Activated T-cell treated with anti-CD3 and anti-CD28 coated beads, Interleukin-2, amount 50 U/mL, for 1 hour (primary cell): ENCODE measurements at places on chromosomes 7 and 10.

GRCh38 chr10:63887023-63887589 is 365.9 kb downstream of the REEP3 start:
- DNase-seq = no peak

- no peak for DNase-seq
These were observed 197.5 kb downstream of the EMX2 start for GRCh38 chr10:117740088-117740487.

GRCh38 chr10:92822060-92822634 is 26.2 kb upstream of the EXOC6 start:
- no peak for DNase-seq

DNA sequence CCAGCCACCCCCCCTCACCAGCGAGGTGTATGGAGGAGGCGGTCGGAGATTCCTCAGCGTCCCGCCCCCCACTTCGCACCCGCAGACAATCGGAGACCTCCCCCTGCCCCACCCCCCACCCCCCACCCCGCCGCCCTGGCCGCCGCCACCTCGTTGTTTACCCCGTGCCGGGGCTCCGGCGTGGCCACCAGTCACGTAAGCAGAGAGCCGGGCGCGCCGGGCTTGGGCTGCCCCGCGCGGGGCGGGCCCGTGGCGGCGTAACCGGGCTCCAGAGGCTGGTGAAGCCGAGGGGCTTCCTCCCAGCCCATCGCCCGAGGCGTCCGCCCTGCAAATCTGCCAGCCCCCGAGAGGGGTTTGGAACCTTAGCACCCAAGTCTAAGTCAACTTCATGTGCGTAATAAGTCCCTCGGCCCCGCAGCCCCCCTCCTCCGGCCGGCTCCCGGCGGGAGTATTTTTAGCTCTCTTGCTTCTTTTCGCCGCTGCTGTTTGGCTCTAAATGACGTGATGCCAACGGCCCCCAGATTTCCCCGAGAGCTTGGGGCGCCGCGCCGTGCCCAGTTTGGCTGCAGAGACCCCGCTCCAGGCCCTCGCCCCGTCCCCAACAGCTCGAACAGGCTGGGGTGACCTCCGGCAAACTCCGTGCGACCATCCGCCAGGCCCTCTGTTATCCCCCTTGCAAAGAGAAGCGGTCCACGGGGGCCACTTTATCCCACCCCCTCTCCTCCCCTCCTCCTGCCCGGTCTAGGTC is 2.7 kb downstream of the MXI1 start:
- peak; percentile 77 for DNase-seq

- DNase-seq = no peak
These were observed 89.4 kb downstream of the LRRTM3 start for GRCh38 chr10:67015225-67015624.

- no peak for DNase-seq
These were observed 32.9 kb downstream of the RNF32 start for GRCh38 chr7:156673454-156673853.

- no peak for DNase-seq
These were observed 91.5 kb downstream of the JAZF1 start for GRCh38 chr7:28088901-28089714.

- DNase-seq = no peak
These were observed 10.1 kb downstream of the CHN2 start for GRCh38 chr7:29204491-29205272.

- DNase-seq = no peak
These were observed 12.4 kb downstream of the KLF6 start for GRCh38 chr10:3772361-3773171.

DNA sequence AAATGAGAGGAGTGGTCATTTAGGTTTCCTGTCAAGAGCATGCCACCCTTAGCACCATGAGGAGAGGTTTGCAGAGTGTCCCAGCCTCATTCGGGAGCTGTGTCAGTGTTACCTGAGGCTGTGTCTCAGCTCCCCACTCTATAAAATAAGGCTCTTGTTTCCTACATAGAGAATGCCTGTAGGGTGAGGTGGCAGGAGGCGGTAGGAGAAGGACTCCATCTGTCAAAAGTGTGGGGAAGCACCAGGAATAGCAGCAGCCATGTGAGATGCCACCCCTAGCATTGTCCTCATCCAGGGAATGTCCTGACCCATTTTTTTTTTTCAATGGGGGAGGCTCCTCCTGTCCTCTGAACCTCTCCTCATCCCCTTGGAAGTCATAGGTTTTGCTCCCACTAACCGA is 451.2 kb downstream of the PLXNA4 start:
- no peak for DNase-seq

DNA sequence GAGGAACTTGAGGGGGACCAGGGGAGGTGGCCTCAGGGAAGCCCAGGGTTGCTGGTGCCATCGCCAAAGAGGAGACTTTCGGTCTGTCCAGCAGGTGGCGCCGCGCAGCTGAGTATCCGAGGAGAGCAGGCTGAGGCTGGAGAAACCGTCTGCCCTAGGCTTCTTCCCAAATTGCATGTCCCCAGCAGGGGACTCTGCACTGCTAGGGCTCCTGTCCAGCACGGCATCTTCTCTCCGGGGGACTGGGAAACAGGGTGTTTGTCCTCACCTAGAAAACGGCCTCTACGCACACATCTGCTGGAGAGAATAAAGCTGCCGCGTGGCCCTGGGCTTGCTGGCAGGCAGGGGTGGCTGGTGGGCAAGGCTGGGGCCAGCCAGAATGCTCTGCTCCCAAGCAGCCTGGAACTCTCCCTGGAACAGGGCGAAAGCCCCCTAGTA is 161.9 kb downstream of the SH2D4B start:
- peak; percentile 69 for DNase-seq

- peak; percentile 13 for DNase-seq
These were observed 4.3 kb downstream of the HOXA11 start for GRCh38 chr7:27180431-27181420.

GRCh38 chr10:112280205-112280921 is 2.8 kb upstream of the TECTB start:
- no peak for DNase-seq

DNA sequence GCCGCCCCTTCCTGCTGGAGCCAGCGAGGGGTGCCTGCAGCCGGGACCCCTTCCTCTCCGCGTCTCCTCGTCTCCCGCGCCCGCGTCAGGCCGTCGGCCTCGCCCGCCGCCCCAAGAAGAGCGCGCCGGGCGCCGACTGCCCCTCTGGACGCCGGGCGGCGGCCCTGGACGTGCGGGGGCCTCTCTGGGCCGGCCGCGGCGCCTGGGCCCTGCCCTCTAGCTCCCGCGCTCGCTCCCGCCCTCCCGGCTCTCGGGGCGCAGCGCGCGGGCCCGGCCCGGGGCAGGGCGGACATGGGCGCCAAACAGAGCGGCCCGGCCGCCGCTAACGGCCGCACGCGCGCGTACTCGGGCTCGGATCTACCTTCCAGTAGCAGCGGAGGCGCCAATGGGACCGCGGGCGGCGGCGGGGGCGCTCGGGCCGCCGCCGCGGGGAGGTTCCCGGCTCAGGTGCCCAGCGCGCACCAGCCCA is 704 bp downstream of the ZNRF2 start:
- DNase-seq = no peak

GRCh38 chr7:148264933-148265557 is 325.5 kb upstream of the C7orf33 start:
- DNase-seq = no peak

- DNase-seq = no peak
These were observed 371.9 kb upstream of the CHRM2 start for GRCh38 chr7:136496551-136496950.

- DNase-seq = no peak
These were observed 82.1 kb downstream of the SLC37A3 start for GRCh38 chr7:140316165-140316661.

DNA sequence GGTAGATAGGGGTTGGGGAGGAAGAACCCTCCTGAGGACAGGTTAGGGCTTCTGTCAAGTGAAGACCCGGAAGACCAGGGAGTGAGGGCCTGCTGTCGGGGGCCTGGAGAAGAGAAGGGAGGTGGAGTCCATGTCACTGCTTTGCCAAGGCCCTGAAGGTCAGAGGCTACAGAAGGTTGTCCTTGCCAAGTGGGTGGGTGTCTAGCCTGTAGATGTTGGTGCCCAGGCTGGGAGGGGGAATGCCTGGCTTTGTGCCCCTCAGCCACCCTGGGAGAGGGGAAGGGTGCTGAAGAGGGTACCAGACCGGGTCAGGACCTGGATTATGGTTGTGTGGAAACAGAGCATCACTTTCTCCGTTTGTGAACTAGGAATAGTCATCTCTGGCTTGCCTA is 67.2 kb upstream of the AQP1 start:
- no peak for DNase-seq

- no peak for DNase-seq
These were observed 56.9 kb upstream of the MYL10 start for GRCh38 chr7:101686030-101686429.

DNA sequence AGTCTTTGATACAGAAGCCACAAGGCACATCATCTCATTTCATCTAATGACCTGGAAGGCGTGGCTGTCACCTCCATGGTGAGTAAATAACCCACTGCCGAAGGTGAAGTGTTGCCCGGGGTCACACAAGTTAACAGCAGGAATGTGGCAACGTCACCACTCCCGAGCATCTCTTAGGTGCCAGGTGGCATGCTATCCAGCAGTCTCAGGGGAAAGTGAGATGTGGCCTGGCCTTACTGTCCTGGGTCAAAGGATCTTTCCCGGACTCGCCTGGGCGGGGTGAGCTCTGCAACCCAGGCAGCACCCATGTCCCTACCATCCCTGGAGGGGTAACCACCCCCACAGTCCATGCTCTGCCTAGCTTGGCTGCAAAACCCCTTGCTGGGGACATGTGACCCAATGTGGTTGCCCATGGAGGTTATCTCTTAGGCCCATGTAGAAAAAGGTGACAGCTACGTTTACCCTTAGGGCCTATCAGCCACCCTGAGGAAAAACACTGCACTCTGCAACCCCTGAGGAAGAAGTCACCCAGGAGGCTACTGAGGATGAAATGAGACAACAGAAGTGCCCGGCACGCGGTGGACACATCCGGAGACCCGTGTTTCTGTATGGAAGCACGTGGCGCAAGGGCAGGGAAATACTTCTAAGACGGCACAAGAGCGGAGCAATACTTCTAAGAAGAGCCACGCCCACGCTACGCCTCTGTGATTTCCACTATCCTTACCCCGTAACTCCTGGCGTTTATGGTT is 52.0 kb downstream of the BAIAP2L1 start:
- DNase-seq = no peak

DNA sequence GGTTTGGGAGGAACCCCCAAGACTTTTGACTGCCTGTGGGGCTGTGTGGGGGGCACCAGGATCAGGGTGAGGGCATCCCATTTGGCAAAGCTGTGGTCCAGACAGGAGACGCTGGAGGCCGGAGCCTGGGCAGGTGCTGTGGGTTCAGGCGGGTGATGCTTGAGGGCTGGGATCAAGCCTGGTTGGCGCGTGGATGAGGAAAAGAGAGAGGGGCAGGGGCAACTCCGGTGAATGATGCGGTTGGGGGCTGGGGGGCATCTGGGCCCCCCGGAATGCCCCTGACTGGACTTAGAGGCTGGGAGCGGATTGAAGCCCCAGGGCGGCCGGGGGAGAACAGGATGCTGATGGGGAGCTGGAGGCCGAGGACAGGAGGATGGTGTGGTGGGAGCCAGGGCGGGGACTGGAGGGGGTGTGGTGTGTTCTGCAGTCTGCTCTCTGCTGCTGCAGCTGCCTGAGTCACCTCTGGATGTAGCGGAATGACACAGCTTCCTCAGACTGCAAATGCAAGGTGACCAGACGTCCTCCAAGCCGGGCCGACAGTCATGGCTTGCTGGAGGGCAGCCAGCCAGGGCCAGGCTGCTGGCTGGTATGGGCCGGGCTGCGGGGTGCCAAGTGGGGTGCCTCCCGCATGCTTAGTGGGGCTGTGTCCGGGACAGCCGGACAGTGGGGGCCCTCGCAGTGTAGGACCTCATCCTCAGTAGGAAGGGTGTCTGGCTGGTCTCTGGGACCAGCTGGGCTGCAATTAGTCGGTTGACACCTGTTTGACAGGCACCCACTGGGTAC is 3.2 kb downstream of the MAFK start:
- DNase-seq = no peak

DNA sequence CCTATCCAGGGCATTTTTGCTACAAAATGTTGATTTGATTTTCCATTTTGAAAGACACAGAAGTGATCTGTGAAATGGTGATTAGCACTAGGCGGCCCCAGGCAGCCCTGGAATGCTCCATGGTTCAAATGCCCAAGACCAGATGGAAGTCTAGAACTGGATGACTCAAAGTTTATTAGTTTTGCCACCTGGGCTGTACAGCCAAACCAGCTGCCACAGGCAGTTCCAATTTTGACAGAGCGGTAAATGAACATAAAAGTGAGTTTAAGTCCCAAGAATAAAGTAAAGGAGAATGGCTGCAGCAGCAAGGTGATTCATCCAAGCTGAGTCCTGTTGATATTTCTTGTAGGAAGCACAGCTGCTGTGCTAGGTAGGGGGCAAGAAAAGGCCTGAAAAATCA is 180.5 kb downstream of the SUGCT start:
- DNase-seq = no peak

DNA sequence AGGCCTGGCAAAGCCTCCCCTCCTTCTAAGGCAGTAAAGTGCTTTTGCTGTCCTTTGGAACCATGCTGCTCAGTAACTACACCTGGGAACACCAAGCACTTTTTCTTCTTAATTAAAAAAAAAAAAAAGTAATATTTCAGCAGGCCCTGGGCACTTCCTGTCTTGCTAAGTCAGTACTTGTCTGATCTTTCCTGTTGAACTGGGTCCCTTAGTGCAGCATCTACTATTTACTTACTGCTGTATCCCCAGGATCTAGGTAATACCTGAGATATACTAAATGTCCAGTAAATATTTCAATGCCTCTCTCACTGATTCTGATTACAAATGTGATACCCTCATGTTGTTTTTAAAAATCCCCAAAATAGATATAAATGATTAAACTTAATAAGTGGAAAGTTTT is 77.4 kb downstream of the PPP1R3C start:
- no peak for DNase-seq

DNA sequence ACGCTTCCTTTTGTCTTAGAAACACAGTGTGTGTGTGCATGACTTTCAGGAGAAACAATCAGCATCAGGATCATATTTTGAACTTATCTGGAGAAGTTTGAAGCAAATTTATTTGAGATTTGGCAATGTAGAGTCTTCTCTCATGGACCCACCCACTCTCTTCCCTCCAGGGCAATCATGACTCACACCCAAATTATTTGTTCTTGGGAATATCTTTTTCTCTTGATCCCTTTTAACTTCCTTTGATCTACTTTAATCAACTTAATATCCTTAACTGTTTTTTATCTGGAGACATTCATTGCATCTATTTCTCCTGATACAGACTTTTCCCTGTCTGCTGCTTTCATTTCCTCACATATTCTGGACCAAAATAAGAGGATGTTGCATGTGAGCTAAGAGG is 1174.3 kb downstream of the GATA3 start:
- DNase-seq = no peak
